ENCODE measurements at places on chromosomes 5 and 9.

DNA sequence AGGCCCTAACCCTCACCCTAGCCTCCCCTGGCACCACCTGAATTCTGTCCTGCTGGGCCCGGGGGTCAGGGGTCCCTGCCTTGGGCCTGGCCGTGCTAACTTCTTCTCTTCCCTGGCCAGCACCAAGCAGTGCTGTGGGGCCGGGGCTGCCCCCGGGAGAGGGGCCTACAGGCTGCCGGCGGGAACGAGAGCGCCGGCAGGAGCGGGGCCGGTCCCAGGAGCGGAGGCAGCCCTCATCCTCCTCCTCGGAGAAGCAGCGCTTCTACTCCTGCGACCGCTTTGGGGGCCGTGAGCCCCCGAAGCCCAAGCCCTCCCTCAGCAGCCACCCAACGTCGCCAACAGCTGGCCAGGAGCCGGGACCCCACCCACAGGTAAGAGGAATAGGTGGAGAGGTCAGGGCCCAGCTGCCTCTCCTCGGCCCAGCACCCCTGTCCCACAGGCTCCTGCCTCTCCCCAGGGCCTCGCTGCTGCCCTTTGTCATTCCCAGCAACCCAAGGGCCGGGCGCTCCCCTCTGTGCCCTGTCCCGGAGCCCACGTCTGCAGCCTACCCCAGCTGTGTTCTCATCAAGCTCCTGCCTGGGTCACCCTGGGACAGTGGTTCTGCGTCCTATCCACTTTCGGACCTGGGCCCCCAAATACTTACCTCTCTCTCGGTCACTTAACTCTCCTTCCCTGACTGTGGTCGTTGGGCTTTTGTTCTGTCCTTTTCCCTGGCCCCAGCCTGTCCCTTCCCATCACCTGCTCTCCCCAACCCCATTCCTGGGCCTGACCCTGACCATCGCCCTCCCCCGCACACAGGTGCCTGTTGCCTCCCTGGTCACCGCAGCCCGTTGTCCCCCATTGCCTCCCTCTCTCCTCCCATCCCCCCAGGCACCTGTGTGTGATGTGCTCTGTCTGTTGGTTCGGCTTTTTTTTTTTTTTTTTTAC, 243.2 kb downstream of the CACNA1B start:
- DNase-seq: no peak

- no peak for DNase-seq
These were observed 78.0 kb downstream of the NSUN2 start for GRCh38 chr5:6554812-6555211.

- DNase-seq: no peak
These were observed 140.6 kb upstream of the SLC12A2 start for GRCh38 chr5:127943061-127943371.

DNA sequence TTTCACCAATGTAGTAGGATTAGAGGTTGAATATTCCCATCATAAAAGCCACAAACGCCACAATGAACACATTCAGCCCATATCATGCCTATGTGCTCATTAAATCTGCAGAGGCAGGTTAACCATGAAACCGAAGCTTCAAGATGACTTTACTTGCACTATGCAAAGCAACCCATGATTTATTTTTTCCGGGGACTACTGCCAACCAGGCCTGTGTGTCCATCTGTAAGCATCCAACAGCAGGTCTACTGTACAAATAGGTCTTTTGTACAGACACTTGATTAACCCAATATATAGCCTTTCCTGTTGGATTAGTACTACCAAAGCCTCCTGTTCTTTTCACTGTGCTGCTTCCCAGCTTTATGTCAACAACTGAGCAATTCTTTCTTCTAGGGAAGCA, 104.9 kb upstream of the CDH10 start:
- DNase-seq: no peak

DNA sequence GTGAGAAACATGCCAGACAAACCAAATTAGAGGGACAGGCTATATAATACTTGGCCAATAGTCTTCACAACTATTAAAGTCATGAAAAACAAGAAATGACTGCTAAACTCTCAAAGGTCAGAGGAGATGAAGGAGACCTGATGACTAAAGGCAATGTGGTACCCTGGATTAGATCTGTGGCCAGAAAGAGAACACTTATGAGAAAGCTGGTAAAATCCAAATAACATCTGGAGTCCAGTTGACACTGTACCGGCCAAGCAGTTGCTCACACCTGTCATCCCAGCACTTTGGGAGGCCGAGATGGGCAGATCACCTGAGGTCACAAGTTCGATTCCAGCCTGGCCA, 24.4 kb downstream of the ATOX1 start:
- DNase-seq: no peak

GRCh38 chr9:78300209-78300608, 3.3 kb downstream of the PSAT1 start:
- DNase-seq: no peak

DNA sequence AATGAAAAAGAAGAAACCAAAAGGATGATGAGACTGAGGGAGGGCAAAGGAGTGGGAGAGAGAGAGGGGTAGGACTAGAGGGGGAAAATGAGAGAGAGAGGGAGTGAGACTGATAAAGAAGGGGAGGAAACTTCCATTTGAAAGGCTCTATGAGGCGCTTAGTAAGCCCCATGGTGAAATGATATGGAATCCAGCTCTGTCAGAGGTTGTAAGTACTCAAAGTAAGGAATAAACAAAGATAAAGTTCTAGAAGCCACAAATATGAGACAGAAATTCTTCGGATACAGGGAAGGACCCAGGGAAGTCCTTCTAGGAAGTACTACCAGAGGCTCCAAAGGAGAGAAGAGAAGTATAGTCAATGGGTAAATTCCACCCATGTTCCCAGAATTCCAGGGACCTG, 21.7 kb upstream of the VLDLR start:
- DNase-seq: no peak

DNA sequence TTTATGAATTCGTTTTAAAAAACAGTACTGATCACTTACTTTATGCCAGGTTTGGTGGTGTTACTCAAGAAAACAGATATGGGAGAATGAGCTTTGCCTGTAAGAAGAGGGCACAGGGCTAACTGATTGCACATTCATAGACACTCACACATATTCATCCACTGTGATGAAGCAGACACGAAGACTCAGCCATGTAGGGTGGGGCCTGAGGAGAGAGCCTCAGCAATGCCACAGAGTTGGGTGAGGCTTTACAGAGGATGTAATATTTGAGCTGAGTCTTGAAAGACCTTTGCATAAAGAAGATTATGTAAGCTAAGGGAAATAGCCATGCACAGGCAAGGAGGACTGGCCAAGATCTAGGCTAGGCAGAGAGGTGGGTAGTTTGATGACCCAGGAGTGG, 472.8 kb downstream of the PSAT1 start:
- no peak for DNase-seq
